ENCODE measurements at places on chromosomes 16 and 17.

GRCh38 chr17:34730816-34731215 lies 151.4 kb downstream of the TMEM132E start:
- no peak for DNase-seq

- DNase-seq = no peak
Measured at GRCh38 chr17:45950888-45951287, 48.2 kb upstream of the STH start.

GRCh38 chr16:2715966-2716885 lies 3.8 kb downstream of the PRSS27 start:
- no peak for DNase-seq

DNA sequence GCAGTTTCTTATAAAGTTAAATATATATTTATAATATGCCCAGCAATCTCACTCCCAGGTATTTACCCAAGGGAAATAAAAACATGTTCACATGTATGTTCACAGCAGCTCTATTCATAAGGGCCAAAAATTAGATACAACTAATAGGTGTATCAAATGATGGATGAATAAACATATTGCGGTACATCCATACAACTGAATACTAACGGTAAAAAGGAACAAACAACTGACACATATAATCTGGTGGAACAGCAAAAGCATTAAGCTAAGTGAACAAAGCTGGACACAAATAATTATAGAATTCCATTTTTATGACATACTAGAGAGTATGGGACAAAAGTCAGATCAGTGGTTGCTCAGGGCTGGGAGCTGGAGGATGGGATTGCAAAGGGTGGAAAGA lies 74.7 kb downstream of the CACNG1 start:
- no peak for DNase-seq

GRCh38 chr17:49703557-49704277 lies 4.0 kb downstream of the SLC35B1 start:
- DNase-seq = no peak

DNA sequence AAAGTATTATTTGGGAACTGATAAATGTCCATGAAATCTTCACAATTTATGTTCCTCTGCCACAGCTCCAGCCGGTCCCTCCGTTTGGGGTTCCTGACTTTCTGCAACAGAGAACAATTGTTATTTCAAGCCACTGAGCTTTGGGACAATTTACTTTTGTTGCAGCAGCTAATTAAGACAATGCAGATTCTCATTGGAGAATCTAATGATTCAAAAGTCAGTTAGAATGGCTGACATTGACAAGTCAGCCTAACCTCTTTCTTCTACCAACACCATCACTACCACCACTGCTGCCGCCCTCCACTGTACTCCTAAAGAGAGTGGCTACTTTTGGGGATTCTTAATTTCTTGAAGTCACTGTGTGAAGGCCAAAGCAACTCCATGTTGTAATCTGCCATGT lies 15.0 kb upstream of the HEATR6 start:
- no peak for DNase-seq

Data from SK-N-SH (cell line).